Substantia nigra (tissue), 51 donors: ENCODE measurements at places on chromosomes 11 and 22.

GRCh38 chr11:32256466-32256865 is 165.6 kb downstream of the RCN1 start:
- DNase-seq, result no peak

GRCh38 chr22:37295213-37295886 is 13.0 kb downstream of the CYTH4 start:
- no peak for DNase-seq

GRCh38 chr22:43505423-43505822 is 93.6 kb downstream of the MPPED1 start:
- DNase-seq, result no peak

- DNase-seq, result no peak
Observed at GRCh38 chr11:18384157-18384641, 10.2 kb upstream of the LDHA start.

- no peak for DNase-seq
Observed at GRCh38 chr11:73480677-73481076, 104.5 kb downstream of the RELT start.

DNA sequence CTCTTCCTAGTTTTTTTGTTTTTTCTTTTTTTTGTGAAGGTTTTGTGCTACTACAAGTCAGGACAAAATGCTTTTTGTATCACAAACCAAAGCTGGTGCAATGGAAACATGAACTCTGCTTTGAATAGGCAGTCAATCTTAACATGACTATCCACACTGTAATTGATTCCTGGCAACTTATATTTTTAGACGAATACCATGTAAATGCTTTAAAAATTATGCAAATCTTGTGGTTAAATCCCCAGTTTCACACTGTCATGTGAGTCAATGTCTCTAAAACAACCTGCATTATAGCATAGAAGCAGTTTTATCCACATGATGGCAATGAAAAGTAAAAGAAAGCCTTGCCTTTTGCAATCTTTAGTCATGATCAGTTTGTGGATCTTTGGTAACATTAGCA is 8.9 kb downstream of the TRPC6 start:
- no peak for DNase-seq

DNA sequence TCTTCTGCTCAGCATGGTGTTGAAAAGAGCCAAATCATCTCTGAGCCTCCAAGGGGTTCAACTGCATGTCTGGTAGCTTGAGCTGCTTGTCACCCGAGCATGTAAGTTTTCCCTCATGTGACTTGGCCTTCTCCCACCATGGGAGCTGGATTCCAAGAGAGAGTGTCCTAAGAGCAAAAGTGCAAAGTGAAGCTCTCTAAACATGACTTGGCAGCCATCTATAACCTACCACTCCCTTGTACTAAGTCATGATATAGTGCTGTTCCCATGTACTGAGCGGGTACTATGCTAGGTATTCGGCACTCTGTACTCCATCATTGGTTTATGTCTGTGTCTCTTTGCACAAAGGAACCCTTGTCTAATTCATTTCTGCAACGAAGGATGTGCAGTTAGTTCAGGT is 19.1 kb downstream of the SEZ6L start:
- DNase-seq, result no peak

- DNase-seq, result no peak
Observed at GRCh38 chr11:117183724-117184349, 5.3 kb downstream of the SIDT2 start.

DNA sequence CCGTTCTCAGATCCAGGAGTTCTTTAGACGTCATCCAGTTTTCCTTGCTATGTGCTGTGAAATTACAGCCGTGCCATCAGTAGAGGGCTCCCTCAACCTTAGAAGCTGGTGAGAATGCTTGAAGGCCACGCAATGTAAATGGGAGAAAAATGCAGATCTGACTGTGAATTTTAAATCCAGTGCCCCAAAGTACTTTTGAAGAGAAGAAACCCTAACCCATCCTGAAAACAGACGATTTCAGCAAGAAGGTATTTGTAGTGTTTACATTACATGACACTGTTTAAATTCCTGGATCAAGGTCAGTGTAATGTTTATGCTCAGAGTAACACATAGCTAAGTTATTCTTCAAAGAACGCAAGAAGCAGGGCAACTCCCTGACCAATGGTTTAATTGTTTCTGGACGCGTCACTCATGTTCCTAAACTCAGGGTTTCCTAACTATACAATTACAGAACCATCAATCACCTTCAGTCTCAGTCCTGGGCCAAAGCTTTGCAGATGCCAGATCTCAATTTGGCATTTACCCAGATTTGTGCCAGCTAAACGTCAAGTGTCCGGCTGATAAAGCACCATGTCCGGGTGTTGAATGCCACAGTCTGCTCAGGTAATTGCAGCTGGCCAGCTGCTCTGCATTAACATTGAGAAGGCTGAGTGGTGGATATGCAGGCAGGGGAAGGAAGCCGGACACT is 38.2 kb downstream of the ADAMTS8 start:
- no peak for DNase-seq

- no peak for DNase-seq
Observed at GRCh38 chr22:38312261-38312800, 4.9 kb downstream of the CSNK1E start.

- DNase-seq, result no peak
Observed at GRCh38 chr11:104695065-104695463, 203.2 kb downstream of the CASP12 start.

GRCh38 chr22:28841111-28841510 is 40.7 kb upstream of the XBP1 start:
- no peak for DNase-seq

GRCh38 chr22:49036513-49036912 is 791.2 kb downstream of the BRD1 start:
- DNase-seq, result no peak

DNA sequence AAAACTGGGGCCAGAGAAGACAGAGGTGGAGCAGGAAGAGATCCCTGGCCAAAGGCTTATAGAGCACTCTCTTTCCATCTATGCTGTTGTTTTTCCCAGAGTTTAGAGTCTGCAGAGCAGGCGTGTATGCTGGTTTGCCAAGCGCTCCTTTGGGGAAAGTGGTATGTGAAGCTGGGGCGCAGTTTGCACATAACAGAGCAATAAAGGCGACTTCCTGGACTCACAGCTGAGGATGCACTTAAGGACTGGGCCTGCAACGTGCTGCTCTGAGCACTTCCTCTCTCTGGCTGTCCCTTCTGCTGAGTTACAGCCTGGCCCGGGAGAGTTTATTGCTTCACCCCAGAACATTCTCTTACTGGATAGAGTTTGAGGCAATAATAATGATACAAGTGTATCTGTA is 41.7 kb downstream of the THAP12 start:
- DNase-seq, result peak; percentile 7

- DNase-seq, result no peak
Observed at GRCh38 chr11:32094923-32095322, 4.0 kb downstream of the RCN1 start.

- no peak for DNase-seq
Observed at GRCh38 chr22:25069758-25070481, 117.4 kb downstream of the KIAA1671 start.

GRCh38 chr11:37088573-37088910 is 490.5 kb upstream of the RAG2 start:
- DNase-seq, result no peak

- no peak for DNase-seq
Observed at GRCh38 chr11:3664032-3664630, 7.1 kb downstream of the CHRNA10 start.

- no peak for DNase-seq
Observed at GRCh38 chr22:44971651-44972362, 38.0 kb downstream of the PHF21B start.

GRCh38 chr11:31793264-31793663 is 17.9 kb downstream of the PAX6 start:
- no peak for DNase-seq

DNA sequence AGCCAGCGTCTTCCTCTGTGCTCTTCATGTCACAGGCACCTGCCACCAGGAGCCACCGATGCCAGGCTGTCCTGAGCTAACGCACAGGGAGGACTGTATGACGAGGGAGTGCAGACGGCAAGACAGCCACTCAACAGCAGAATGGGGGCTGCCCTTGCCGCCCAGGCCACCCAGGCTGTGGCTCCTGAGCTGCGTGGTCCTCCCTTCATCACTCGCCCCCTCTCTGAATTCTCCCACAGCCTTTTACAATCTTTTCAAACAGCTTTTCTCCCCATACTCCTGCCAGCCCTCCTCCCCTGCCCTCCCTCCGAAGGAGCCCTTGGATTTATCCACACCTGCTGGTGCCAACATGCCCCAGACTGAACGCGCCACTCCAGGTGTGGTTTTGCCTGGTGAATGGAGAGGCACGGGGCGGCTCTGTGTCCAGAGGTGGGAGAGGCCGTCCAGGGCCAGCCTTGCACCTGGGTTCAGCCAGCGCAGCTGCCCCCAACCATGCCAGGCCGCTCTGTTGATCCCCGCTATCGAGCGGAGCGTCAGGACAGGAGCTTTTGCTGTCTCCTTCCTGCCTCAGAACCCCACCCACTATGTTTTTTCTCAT is 22.0 kb downstream of the OVOL1 start:
- DNase-seq, result no peak

DNA sequence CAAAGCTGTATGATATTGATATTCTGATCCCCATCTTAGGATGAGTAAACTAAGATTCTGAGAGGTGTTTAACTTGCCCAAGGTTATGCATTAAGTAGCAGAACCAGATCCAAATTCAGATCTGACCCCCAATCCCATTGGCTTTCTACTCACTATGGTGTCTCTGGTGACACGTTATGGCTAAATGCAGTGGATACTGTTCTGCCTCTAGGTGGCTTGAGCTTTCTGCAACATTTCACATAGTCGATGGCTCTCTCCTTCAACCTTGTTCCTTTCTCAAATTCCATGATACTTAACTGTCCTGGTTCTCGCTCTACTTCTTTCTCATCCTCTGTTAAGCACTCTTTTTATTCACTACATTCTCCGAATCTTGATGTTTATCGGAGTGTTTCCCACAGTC is 9.4 kb downstream of the C11orf97 start:
- no peak for DNase-seq

GRCh38 chr11:8934742-8935488 is 2.2 kb upstream of the C11orf16 start:
- no peak for DNase-seq

- no peak for DNase-seq
Observed at GRCh38 chr11:2783536-2784082, 83.8 kb upstream of the KCNQ1OT1 start.

GRCh38 chr11:8277691-8278090 is 14.0 kb upstream of the LMO1 start:
- DNase-seq, result no peak

- DNase-seq, result no peak
Observed at GRCh38 chr11:75189911-75190310, 39.0 kb downstream of the SLCO2B1 start.

GRCh38 chr11:114813189-114813718 is 134.9 kb downstream of the NXPE2 start:
- no peak for DNase-seq

DNA sequence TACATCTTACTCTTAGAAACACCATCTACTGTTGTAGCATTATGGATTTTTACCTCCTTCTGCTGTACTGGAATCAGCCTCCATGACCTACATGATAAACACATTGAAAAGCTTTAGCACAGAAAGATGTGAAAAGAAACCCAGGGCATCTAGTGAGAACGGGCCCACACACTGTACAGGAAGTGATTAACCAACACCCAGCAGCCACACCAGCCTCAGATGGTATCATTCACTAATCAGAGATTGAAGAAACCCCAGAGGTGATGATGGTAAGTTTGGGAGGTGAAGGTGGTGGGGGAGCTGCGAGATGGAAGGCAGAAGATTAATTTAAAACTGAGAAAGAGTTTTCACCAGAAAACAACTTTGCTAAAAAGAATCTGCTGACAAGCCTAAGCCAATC is 46.1 kb downstream of the RASSF10 start:
- DNase-seq, result no peak

DNA sequence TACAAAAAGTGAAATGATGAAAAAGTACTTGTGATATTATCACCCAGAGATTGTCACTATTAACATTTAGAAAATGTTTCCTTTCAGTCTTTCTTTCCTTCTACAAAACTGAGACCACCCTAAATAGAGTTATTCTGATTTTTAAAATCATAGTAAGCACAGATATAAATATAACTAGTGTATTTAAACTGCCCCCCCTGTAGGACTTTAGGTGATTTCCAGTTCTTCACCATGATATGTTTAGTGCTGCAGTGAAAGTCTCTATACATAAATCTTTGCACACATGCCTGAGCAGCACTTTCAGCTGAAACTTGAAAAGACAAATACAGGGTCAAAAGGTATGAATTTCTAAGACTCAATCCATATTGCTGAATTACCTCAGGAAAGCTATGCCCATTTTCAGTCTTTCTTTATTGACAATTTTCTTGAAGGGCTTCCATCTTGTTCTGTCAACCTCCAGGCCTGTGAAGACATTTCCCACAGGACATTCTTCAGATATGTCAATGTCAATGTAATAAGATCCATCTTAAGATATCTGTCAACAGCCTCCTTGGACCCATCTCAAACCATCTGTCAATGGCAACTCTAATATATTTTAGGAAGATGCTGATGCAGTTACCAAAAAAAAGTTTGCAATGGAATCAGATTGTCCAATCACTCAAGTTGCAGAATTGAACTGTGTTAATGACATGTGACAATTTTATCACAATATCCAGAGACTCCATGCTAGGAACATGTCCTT is 30.8 kb upstream of the LDLRAD3 start:
- DNase-seq, result no peak

DNA sequence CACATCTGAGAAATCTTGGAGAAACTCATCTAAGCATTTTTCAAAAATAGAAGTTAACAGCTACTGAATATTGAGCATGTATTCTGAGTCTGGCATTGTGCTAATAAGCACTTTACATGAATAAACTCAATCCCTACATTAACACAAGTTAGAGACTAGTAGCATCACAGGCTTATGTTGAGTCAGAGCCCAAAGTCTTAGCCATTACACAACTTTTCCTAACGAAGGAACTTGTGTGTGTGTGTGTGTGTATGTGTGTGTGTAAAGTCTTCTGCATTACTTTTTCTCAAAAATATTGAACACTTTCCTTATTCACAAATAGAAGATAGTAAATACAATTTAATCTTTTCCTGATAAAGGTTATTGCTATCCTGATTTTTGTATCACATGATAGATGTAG is 8.7 kb upstream of the CLPB start:
- DNase-seq, result no peak

DNA sequence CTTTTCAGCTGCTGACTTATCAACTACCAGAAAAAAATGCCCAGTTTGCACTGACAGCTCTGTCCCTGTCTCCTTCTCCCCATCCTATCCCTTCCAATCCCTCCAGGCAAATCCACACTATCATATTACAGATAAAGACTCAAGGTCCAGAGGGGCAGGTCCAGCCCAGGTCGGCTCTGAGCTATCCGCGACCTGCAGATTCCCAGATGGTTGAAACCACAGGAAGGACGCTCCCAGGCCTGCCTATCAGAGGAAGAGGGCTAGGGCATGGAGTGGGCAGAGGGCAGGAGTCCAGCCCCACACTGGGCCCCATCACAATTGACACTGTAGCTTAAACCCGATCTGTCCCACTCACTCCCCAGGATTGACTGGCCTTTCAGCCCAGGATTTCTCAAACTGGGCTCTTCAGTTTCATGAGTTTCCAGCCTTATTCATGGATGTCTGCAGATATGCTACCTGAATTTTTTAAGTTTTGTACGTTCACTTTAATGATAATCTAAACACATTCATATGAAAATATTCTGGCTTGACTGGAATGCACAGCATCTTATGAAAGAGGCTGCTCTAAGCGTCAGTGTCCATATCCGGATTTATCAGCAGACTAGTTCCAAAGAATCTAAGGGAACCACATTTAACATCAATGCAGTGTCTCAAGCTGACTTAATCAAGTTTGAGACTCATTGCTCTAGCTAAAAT is 16.4 kb upstream of the FCHSD2 start:
- no peak for DNase-seq
